GM19239 (cell line): ENCODE measurements at places on chromosomes 16 and 17.

DNA sequence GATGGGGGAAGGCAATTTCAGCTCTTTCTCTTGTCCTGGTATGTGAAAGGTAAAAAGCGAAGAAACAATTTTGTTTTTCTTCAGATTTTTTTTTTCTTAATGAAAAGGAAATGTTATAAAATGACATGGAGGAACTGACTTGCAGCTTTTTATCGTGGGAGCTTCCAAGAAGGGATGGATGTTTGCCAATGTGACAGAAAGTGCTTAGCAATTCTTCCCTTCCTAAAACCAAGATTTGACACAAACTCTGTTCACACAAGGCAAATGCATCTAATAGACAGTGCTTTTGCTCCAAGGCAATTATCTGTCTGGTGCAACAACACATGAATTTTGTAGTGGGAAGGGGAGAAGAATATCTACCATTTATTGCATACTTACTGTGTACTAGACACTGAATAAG, 988.5 kb downstream of the CDH11 start:
- no peak for DNase-seq

GRCh38 chr16:66899310-66899944, 19.1 kb downstream of the PDP2 start:
- DNase-seq, result no peak

- DNase-seq, result no peak
Measured at GRCh38 chr17:75692976-75693375, 25.8 kb downstream of the SAP30BP start.

GRCh38 chr17:632560-632959, 82.1 kb downstream of the VPS53 start:
- no peak for DNase-seq

DNA sequence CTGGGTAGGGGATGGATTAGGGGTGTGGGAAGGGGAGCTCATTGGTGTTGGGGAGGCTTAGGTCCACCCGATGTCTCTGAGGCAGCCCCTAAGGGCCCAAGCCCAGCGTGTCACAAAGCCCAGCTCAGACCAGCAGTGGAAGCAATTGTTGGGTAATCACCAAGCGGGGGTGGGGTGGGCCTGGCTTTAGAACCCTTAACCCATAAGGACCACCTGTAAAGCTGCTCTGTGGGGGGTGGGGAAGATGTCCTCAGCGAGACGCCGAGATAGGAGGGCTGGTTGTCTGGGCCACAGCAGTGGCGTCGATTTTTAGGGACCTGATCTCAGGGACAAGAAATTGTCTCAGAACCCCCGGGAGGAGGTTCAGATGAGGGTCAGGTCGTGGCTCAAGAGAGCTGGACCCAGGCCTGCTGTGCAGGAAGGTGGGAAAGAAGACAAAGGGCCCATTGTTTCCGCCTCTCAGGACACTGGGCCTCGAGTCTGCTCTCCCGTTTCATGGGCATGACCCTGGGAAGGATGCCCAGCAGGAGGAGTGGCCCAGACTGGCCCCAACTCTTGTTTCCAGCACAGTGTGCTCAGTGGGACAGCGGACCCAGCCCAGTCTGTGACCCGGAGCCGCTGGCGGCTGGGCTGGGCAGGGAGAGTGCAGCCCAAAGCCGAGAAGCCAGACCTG, 15.9 kb downstream of the ST6GALNAC2 start:
- no peak for DNase-seq

DNA sequence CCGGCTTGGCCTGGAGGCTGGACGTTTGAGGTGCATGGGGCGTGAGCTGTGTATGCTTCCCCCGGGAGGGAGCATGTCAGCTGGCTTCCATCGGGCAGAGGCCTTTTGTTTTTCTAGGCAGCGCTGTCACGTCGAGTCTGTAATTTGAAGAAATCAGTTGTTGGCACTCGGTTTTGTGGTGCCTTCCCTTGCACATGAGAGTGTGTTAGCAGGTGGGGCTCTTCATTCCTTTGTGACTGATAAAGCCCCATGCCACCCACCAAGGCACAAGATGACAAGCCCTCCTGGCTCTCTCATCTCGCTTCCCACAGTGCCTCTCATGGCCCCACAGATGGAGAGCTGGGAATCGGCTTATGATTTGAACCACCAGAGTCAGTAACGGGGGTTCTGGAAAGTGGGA, 72.1 kb downstream of the BANP start:
- no peak for DNase-seq

DNA sequence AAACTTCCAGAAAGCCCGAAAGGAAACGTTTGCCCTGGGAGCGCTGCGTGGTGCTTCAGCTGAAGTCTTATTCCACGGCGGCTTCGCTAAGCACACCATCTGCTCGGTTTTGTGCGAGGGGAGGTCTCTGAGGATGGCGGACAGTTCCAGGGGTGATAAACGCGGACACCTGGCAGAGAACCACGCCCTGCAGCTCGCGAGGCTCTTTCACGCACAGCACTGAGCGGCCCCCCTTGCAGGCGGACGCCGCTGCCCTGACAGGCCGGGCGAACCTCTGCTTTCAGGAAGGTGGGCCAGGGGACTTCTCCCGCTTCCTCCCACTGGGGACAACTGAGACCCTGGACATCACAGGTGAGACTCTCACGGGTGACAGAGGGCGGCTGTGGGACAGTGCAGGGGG, 3.7 kb downstream of the MVD start:
- DNase-seq, result no peak

DNA sequence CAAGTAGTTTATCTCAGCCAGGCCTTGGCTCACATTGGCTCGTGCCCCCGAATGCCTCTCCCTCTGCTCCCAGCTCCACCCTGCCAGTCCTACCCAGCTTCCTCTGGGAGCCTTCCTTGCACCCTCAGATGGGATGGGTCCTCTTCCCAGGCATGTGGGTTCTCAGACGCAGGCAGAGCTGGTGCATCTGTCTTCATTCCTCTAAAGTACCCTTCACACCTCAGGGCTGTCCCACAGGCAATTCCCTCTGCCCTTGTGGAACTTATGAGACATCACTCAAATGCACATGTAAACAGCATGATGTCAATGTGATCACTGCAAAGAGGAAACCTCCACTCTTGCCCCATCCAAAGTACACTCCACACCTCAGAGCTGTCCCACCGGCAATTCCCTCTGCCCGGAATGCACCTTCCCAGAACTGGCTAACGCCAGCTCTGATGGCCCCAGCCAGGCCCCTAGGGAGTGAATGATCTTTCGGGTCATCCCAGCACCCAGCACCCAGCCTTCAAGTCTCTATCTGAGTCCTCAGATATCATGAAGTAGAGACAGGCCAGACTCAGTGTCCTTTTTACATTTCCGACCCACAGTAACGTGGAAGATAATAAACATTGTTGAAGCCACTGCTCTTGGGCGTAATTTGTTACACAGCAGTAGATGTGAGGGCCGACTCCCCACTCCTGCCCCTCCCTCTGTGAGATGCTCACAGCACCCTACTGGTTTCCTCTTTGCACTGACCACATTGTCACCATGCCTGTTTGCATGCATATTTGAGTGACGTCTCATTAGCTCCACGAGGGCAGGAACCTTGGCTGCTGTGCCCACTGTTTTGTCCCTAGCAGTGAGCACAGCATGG, 85.4 kb downstream of the N4BP1 start:
- DNase-seq, result no peak

DNA sequence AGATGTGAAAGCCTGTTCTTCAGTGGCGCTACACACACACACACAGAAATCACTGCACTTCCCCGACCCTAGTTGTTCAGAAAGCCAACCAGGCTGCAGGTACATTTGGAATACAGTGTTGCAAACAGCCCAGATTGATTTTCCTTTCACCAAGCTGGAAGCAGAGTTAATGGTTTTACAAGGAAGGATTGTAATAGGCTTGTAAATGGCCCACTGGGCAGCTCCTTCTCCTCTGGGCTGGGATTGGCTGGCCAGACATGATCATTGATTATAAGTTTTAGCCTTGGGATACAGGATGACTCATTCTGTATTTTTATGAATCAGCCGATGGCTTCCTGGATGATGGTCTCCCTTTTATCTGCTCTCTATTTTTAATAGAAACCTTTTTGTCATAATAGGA, 2.5 kb downstream of the VAT1L start:
- no peak for DNase-seq

- DNase-seq, result no peak
Measured at GRCh38 chr16:66996324-66996982, 8.1 kb downstream of the CES4A start.
